ENCODE measurements at places on chromosomes 1 and 21.

- no peak for DNase-seq
Measured at GRCh38 chr1:183694066-183694465, 41.0 kb upstream of the APOBEC4 start.

- DNase-seq: no peak
Measured at GRCh38 chr1:198601936-198602889, 36.6 kb upstream of the PTPRC start.

DNA sequence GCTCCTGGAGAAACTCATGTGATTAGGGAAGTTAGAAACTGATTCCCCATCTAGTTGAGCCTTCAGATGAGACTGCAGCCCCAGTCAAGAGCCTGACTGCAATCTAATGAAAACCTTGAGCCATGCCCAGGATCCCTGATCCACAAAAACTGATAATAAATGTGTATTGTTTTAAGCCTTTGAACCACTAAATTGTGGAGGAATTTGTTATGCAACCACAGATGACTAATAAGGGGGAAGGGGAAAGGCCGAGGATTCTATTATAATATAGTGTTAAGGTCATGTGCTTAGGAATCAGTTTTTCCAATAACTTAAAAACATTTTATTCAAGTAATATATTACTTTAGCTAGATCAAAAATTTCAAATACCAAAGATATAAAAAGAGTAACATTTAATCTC is 52.8 kb upstream of the USP25 start:
- no peak for DNase-seq

GRCh38 chr1:47940779-47941178 is 56.4 kb downstream of the TRABD2B start:
- DNase-seq: no peak

- DNase-seq: no peak
Measured at GRCh38 chr1:244751271-244751895, 84.1 kb upstream of the COX20 start.

All from stimulated activated naive CD8-positive, alpha-beta T cell treated with anti-CD3 and anti-CD28 coated beads, Interleukin-15, Interleukin-2, amounts not matched to agents 100 U/mL and 50 U/mL, for 24 hours (primary cell).